ENCODE measurements at places on chromosomes 1 and 21.

GRCh38 chr1:154735061-154735803 is 127.2 kb upstream of the ADAR start:
- no peak for DNase-seq

DNA sequence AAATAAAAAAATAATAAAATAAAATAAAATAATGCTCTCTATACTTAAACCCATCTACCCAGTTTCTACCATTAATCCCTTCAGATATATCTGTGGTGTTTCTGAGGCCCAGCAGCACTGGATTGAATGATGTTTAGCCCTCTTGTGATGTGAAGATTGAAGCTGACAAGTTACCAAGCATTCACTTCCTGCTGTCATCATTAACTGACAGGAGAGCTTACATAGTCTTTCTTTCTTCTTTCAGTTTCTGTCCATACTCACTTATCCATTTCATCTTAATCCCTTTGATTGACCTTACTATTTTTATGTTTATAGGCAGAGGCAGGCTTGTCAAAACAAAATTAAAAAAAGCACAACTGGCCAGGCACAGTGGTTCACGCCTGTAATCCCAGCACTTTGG is 38.8 kb upstream of the PGD start:
- DNase-seq: no peak

GRCh38 chr1:41259221-41259620 is 17.1 kb upstream of the SCMH1 start:
- no peak for DNase-seq

- no peak for DNase-seq
These were observed 117.0 kb upstream of the VAV3 start for GRCh38 chr1:108082001-108082400.

- DNase-seq: no peak
These were observed 561.2 kb upstream of the B3GALT2 start for GRCh38 chr1:193747579-193747978.
